Activated naive CD4-positive, alpha-beta T cell (primary cell): ENCODE measurements at places on chromosomes 7 and 10.

DNA sequence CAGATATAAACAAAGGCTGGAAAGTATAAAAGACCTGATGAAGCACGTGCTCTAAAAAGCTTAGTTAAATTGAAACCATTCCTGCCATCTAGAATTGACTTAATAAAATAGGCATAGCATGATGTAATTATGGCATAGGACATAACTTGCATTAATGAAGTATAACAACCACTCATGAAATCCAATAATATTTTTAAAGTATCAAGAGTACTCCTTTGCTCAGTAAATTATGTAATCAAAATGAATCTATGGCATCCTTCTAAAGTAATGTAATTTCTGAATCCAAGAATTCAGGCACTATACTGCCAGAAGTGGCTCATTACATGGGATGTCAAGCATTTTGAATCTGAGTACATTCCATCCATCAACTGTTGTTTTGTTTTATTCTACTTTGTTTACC, 548.5 kb upstream of the NRP1 start:
- no peak for DNase-seq

GRCh38 chr10:114367351-114368056, 36.8 kb downstream of the AFAP1L2 start:
- DNase-seq = no peak

DNA sequence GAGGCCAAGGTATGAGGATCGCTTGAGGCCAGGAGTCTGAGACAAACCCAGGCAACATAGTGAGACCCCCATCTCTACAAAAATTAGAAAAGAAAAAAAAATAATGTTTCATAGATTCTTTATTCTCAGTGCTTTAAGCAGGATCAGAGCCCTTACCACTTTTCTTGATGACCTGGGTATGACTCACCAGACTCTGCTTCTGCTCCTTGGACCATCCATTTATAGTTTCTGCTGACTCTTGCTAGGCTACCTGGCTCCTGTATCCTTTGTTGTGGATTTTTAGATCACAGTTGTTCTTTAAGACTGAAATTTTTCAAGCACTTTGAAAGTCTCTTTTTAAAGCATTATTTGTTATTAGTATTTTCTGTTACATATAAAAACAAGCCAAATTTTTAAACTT, 411.1 kb downstream of the GFRA1 start:
- no peak for DNase-seq

DNA sequence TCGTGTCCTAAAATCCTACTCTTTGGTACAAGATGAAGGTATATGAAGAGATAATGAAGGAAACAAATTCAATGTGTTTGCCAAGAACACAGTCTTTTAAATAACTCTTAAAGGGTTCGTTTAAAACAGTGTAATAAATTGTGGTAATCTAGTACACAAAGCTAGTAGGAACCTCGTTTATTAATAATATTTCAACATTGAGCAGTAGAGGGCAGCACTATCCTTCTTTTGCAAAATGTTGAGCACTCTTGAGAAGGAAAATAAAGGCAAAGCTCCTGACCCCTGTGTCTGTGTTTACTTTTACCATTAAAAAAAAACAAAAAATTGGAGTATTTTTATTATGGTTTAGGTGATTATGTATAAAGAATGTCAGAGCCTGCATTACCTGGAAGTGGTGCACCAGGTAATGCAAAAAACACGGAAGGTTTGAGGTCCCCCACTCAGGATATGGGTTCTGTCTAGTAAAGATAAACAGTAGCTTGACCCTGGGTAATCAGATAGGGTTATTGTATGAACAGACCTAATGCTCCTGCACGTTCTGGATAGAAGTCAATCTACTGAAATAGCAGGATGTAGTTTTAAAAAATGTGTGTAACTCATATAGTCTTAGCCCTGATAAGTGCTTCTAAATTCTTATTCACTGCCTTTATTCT, 5.7 kb upstream of the GOT1 start:
- DNase-seq = no peak

DNA sequence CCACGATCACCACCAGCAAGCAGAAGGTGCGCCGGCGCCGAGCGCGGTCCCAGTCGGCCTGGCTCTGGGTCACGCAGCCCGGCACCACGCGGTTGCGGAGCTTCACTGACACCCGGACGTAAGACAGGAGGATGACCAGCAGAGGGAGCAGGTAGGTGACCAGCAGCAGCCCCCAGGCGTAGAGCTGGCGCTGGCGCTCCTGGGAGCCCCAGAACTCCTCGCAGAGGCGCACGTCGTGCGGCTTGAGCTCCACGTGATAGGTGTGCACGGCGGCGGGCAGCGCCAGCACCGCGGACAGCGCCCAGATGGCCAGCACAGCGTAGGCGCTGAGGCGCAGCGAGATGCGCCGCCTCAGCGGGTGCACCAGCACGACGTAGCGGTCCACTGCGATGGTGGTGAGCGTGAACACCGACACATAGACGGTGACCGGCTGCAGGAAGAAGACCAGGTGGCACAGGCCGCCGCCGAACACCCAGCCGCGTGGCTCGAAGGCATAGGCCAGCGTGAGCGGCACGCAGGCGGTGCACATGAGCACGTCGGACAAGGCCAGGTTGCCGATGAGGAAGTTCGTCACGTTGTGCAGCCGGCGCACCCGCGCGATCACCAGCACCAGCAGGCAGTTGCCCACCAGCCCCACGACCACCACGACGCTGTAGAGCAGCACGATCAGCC, 920 bp downstream of the PRLHR start:
- no peak for DNase-seq

- DNase-seq = no peak
Measured at GRCh38 chr10:57968328-57969016, 299.2 kb downstream of the IPMK start.

DNA sequence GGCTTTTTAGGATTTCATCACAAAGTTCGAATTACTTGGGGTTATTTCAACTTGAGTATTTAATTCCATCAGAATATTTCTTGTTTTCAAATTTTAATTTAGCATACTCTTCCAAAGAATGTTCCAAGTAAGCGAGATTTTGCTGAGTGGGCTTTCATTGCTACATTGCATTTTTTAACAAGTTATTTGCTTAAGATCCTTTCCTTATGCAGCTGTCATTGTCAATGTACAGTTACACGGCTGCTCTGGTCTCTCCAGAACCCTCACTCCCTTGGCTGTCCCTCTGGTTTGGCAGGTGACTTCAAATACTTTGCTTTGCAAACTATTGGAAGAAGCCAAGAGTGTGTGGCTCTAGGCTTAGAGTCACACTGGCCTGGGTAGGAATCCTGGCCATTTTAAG, 80.0 kb downstream of the CFAP58 start:
- no peak for DNase-seq

DNA sequence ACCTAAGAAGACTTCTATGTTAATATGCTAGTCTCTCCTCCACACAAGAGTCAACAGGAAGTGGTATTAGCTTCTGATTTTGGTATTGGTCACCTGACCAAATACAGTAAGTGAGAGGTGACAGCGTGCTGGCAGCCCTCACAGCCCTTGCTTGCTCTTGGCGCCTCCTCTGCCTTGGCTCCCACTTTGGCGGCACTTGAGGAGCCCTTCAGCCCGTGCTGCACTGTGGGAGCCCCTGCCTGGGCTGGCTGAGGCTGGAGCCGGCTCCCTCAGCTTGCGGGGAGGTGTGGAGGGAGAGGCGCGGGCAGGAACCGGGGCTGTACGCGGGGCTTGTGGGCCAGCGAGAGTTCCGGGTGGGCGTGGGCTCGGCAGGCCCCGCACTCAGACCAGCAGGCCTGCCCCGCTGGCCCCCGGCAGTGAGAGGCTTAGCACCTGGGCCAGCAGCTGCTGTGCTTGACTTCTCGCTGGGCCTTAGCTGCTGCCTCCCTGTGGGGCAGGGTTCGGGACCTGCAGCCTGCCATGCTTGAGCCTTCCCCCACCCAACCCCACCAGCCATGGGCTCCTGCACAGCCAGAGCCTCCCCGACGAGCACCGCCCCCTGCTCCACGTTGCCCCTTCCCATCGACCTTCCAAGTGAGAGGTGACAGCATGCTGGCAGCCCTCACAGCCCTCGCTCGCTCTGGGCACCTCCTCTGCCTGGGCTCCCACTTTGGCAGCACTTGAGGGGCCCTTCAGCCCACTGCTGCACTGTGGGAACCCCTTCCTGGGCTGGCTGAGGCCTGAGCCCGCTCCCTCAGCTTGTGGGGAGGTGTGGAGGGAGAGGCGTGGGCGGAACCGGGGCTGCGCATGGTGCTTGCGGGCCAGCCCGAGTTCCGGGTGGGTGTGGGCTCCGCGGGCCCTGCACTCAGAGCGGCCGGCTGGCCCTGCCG, 4.2 kb upstream of the ACSL5 start:
- no peak for DNase-seq

DNA sequence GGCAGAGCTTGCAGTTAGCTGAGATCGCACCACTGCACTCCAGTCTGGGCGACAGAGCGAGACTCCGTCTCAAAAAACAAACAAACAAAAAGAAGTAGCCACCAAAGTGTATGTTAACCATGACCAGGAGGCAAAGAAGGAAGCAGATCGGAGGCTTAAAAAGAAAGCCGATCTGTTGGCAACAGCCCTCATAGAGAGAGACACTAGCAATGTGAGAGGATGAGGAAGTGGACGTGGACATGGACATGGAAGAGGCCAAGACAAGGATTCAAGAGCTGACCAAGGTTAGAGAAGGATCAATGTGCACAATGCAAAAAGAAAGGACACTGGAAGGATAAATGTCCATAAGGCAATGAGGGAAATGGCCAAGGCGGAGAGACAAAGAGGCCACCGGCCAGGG, 14.9 kb upstream of the ADCK2 start:
- DNase-seq = no peak

DNA sequence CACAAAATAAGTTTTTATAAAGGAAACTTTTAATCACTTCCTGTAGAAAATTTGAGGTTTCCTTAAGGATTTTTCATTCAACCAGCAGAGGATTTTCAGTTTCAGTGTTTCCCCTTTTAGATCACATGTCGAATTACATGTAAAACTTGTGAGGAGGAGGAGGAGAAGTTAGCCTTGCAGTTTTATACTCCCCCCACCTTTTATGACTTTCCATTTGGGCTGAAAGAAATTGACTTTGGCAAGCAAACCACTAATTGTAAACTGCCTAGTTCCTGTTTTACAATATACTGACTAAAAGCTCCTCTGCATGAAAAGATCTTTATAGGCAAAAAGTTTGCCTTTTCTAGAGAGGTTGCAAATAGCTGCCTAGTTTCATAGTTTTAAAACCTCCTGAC, 3.0 kb downstream of the BAMBI start:
- DNase-seq = no peak

DNA sequence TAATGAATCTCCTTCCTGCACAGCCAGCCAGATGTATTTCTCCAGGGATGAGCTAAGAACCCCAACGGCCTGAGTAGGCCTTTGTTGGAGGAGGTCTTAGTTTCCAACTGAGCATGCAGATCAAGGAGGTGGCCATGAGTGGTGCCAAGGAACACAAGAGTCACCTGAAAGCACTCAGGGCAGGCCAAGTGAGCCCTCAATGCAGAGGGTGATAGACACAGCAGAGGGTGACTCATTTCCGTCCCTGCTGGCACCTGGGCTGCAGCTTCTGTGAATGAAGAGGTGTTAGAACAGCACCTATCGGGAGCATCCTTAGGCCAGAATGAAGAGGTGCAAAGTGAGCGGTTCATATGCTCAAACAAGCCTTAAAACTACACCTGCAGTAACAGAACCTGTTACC, 211.8 kb downstream of the FRMD4A start:
- no peak for DNase-seq

DNA sequence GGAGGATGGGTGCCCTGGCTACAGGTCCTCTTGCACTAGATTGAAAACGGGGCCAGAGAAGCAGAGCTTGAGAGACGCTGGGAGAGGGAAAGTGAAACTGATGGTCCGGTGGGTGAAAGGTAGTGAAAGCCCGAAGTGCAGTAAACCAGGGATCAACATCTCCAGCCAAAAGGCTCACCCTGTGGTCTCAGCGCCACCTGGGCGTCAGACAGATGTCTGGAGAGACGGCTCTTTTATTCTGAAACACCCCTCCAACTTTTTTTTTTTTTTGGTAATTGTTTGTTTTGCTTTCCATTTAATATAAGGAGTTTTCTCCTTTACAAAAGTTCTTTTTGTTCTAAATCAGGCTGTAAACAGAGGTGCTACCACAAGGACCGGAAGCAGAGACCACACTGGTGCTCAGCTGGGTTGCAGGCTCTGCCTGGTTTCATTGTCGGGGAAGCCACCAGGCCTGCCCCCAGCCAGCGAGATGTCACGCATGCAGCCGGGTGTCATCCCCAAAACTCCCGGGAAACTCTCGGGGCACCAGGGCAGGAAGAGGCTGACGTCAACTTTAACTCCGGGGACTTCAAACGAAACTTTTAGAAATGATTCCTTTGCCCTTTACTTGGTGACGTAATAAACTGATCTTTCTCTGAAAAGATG, 11.2 kb downstream of the IL2RA start:
- peak; percentile 64 for DNase-seq

DNA sequence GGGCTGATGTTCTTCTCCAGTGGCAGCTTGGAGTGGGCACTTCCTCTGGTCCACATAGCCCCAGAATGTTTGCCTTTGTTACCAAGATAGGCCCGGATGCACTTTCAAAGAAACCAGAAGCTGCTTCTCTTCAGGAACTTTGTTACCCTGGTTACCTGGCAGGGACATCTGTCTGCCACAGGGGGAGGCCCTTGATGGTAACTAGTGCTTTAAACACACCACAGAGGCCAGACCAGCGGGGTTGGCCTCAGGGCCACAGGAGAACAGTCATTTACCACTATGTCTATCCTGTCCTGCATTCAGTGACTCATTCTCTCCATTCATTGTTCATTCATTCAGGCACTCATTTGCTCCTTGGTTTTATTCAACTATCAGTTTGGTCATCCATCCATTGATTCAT, 11.9 kb upstream of the PLEKHA1 start:
- DNase-seq = no peak

DNA sequence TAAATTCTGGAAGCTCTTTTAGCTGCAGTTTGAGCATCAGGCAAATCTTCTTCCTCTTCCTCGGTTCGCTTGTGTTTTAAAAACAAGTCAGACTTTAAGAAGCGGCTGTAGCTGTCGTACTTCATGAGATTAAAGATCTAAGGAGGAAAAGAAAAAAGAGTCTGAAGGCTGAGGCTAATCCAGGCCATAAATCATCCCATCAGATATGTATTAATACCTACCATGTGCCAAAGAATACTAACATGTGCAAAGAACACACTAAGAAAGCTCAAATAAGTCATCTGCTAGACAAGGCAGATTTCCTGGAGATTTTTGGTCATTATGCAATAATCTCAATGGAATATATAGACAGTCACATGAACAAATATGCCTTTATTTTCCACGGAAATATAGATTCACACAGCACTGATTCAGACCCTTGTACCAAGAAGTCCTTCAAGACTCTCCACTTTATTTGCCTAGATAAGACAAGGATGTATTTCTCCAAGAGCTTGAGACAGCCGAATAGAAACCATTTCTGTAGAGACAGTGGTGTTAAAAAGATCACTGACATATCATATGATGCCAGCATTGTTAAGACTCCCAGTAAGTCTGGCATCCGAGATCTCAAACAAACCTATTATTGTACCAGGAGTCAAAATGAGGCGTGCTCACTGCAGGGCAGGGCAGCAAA, 42.3 kb downstream of the RGS10 start:
- DNase-seq = no peak
